ENCODE measurements at places on chromosomes 13 and 19.

GRCh38 chr13:41382431-41382830 lies 71.4 kb downstream of the NAA16 start:
- DNase-seq, result no peak

- peak; percentile 31 for DNase-seq
Observed at GRCh38 chr19:3459089-3459881, 21.0 kb downstream of the SMIM24 start.

DNA sequence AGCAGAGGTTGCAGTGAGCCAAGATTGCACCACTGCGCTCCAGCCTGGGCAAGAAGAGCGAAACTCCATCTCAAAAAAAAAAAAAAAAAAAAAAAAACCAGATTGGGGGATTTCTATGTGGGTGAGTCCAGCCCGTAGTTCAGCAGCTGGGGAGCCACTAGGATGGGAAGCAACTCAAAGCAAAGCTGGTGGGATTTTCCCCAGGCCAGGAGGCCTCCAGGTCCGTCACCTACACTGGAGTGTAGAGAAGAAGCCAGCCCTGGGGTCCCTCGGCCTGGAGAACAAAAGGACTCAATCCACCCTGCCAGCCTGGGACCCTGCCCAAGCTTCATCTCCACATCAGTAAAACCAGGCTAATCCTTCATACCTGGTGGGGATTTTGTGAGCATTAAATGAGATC lies 121.3 kb upstream of the CACNA1A start:
- DNase-seq, result no peak

DNA sequence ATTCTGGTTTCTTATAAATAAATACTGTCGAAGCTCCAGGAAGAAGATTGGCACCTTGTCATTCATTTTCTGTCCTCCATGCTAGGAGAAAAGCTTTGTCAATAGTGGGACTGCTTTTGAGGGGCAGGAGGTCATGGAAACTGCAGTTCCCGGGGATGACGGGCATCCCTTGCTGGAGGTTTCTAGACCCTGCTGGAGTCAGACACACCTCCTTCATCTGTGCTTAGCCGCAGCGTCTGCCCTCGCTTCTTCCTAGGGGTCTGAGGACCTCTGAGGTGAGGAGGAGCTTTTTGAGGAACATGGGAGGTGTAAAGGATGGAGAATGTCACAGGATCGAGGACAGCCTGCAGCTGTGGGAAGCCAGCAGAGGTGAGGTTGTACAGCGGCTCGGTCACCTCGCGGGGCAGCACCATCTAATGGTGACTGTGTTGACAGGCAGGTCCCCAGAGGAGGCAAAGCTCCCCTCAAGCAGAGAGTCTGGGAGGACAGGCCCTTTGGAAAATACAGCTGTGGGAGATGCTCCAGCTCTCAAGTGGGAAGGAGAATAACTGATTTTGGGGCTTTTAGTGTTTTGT lies 172.7 kb upstream of the RNF113B start:
- no peak for DNase-seq

GRCh38 chr19:17402982-17403855 lies 2.2 kb downstream of the BST2 start:
- DNase-seq, result no peak

GRCh38 chr13:23372264-23372906 lies 61.1 kb downstream of the SACS start:
- DNase-seq, result no peak

- DNase-seq, result no peak
Observed at GRCh38 chr13:108448891-108449290, 179.4 kb downstream of the TNFSF13B start.

GRCh38 chr19:4036576-4037300 lies 29.2 kb downstream of the PIAS4 start:
- DNase-seq, result no peak

DNA sequence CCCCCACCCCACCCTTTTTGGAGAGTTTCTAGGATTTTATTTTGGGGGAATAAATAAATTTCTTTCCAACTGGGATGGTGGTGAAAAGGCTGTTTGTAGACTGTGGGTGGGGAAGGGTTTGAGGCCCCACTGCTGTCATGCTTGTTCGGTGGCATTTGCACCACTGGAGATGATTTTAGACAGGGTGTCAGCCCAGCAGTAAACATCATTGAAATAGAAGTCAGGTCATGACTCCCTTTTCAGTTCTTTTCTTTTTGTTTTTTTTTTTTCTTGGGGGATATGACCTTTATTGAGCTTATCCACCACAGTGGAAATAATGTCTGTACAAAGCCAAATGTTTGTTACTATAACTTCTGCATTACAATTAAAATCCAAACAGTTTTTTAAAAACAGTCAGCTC lies 14.1 kb downstream of the UBAC2 start:
- no peak for DNase-seq

DNA sequence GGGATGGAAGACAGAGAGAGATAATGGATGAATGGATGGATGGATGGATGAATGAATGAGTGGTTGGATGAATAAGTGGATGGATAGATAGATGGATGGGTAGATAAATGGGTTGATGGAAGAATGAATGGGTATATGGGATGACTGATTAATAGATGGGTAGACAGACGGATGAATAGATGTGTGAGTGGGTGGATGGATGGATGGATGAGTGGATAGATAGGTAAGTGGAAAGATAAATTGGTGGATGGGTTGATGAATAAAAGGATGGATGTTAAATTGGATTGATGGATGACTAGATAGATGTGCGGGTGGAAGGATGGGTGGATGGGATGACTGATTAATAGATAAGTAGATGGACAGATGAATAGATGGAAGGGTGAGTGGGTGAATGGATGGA lies 1.4 kb downstream of the CASP14 start:
- no peak for DNase-seq

DNA sequence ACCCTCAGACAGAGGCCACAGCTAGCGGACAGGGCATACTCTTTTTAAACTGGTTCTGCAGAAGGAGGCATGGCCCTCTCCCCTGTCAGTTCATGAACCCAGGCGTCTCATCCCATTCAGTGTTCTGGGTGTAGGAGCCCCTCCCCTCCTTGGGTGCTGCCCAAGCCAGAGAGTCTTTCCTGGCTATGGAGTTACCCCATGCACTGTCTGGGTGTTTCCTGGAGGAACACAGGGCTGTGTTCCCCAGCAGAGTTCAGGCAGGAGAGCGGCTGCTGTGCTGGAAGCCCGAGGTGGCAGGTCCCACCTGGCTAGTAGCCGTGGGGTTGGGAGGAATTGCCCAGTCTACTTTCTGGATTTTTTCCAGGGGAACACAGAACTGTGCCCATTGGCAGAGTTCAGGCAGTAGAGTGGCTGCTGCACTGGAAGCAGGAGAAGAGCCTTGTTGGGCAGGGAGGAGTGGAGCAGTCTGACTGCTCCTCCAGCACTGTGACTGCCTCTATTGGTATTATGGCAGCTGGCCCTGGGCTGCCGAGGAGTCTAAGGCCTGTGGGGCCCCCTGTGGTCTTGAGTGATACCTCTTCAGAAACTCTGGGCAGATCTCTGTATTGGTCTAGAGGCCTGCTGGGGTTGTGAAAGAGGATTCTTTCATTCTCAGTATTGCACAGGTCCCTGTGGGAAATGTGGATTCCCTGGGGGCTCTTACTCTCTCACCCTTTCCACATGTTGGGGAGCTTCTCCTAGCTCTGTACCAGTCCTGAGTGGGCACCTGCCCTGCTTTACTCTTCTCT lies 168.3 kb downstream of the PCDH20 start:
- no peak for DNase-seq

- DNase-seq, result no peak
Observed at GRCh38 chr19:28332351-28332750, 880.6 kb downstream of the UQCRFS1 start.

GRCh38 chr13:105202354-105202753 lies 1333.1 kb downstream of the EFNB2 start:
- DNase-seq, result no peak

DNA sequence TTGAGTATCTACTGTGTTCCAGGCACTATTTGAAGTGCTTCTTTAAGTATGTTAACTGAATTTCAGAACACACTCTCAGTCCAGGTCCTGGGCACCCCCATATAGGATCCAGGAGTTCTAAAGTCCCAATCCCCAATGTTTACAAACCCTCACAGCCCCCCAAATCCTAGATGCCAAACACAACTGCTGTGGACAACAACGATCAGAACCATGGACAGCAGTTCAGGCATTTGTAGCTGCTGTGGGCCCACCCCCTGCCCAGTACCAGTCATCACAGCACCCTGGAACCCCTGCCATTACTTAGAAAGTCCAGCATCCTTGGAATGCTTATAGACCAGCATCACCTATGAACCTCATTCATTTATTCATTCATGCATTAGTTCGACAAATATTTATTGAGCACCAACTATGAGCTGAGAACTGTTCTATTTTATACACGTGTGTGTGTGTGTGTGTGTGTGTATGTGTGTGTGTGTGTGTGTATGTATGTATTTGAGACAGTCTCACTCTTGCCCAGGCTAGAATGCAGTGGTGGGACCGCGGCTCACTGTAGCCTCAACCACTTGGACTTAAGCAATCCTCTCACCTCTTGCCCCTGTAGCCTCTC lies 19.3 kb upstream of the SDHAF1 start:
- no peak for DNase-seq

- DNase-seq, result no peak
Observed at GRCh38 chr19:1066748-1067340, at the start of gene ARHGAP45. TSS of gene ARHGAP45 (plus strand) at chr19:1067167. CDS start at chr19:1067406, 239 bp downstream.

GRCh38 chr19:45769821-45770191 lies 754 bp upstream of the SIX5 start:
- DNase-seq, result no peak

GRCh38 chr13:102294407-102295018 lies 107.3 kb downstream of the FGF14 start:
- DNase-seq, result no peak

DNA sequence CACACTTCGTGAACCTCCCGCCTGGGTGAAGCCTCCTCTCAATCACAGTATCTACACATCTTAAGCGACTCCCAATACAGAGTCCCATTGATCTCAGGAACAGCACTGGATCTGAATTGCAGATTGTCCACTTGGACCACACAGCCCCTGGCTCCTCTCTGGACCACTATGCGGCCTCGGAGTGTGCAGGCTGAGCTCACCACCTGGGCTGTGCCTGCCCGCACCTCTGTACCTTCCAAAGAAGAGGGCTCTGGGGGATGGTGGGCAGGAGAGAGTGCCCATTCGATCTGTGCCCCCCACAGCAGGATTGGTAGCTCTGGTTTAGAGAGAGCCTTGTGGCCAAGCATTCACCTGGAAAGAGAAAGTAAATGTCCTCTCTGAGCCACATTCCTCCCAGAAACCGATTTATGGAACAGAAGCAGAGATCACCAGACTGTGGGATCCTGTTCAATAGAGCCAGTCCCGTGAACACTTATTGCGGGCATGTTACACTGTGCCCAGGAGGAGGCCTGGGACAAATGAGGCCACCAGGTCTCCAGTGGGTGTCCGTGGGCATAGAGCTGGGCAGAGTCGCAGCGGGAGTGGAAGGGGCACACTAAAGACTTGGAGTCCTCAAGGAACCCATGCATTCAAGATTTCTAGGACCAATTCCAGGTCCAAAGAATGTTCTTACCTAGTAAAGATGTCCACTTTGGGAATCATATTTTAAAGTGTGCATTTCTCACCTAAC lies 141.6 kb upstream of the SOX1 start:
- no peak for DNase-seq

DNA sequence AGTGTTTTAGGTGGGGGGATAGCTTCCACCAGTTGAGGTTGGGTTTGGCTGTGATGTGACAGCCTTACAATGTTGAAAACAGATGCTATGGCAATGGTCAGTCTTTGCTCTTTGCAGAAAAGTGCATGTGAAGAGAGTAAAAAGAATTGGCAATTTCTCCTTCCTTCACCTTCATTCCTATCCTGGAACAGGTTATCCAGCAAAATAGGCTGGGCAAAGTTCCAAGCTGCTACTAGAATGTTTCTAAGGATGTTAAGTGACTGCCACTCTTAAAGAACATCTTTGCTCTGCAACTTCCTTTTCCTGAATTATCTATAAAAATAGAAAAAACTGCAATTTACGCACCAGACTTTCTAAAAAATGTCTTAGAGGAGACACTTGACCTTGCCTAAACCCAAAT lies 50.1 kb upstream of the MYCBP2 start:
- DNase-seq, result no peak
